ENCODE measurements at places on chromosomes 6 and 20.

DNA sequence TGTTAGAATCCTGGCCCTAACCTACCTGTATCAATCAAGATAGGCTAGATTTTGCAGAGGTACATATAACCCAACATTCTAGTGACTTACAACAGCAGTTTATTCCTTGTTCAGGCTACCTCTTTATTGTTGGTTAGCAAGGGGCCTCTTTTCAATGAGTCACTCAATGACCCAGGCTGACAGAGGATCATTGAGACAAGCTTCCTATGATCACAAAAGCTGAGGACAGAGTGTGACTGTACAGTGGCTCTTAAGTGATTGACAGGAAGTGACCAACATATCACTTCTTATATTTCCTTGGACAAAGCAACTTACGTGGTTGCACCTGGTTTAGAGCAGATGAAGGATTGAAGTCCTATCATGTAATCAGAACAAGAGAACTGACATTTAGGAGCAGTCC, 740.9 kb downstream of the FRK start:
- no peak for DNase-seq

DNA sequence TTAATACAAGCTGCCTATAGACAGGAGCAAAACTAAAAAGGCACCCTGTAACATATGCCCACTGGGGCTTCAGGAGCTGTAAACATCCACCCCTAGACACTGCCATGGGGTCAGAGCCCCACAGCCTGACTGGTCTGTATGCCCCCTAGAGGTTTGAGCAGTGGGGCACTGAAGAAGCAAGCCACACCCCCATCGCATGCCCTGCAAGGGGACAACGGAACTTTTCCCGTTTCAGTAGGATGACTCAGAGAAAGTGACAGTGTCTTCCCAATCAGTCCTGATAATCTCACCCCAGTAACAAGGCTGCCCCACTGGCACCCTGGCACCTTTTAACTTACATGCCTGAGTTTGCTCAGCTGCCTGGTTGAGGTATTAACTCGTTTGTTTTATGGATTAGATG, 35.9 kb downstream of the BEND3 start:
- DNase-seq, result no peak

DNA sequence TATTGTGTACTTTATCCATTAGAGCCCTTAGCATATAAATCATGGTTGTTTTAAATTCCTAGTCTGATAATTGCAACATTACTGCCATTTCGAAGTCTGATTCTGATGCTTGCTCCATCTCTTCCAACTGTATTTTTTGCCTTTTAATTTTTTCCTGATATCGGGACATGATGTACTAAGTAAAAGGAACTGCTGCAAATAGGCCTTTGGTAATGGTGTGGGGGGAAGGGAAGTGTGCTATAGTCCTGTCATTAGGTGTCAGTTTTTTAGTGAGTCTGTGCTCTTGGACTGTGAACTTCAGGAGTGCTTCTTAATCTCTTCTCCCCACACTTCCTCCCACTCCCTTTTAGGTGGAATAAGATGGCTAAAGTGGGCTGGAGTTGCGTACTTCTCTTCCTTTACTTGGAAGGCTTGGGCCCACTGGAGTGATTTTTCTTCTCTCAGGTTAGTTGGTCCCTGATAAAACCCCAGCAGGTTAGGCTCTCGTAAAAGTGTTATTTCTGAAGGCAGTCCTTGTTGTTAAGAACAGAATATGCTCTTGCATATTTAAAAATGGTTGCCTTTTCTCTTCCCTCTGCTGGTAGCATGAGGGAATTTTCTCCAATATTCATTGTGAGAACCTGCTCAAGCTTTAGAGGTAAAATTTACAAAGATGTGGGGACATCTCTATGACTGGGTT, 18.1 kb downstream of the STXBP5 start:
- peak; percentile 45 for DNase-seq

DNA sequence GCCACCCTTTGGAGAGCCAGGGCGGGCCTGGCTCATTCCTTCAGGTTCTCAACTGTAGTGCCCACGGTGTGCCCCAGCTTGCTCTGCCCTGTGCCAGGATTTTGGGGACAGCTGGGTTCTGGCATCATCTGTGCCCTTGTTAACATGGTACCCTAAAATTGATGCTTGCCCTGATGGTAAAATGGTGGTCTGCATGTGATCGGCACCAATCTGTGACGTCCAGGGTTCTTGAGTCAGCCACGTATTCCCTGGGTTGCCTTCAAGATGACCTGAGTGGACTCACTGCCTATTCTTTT, 31.2 kb upstream of the APCDD1L start:
- no peak for DNase-seq

DNA sequence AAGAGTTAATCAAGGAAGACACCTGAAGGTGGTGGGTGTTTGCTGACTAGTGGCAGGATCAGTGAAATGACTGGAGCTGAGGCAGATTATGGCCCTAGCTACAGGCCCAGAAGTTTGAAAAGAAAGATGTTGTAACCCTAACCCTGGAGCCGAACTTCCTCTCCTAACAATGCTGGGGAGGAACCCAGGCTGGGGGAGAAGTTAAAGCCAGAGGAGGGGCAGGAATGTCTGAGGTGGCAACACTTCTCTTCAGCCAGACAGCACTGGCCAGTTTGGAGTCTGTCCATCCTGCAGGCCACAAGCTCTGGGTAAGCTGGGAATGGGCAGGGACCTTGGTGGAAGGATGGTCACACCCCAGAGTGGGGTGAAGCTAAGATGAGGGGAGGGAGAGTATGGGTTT, at the start of gene LST1:
Gene LST1, plus strand, starts transcription at position 270 of the 400 bp plus-strand sequence. CDS start 1,023 bp downstream, outside the sequence.
- DNase-seq, result no peak

DNA sequence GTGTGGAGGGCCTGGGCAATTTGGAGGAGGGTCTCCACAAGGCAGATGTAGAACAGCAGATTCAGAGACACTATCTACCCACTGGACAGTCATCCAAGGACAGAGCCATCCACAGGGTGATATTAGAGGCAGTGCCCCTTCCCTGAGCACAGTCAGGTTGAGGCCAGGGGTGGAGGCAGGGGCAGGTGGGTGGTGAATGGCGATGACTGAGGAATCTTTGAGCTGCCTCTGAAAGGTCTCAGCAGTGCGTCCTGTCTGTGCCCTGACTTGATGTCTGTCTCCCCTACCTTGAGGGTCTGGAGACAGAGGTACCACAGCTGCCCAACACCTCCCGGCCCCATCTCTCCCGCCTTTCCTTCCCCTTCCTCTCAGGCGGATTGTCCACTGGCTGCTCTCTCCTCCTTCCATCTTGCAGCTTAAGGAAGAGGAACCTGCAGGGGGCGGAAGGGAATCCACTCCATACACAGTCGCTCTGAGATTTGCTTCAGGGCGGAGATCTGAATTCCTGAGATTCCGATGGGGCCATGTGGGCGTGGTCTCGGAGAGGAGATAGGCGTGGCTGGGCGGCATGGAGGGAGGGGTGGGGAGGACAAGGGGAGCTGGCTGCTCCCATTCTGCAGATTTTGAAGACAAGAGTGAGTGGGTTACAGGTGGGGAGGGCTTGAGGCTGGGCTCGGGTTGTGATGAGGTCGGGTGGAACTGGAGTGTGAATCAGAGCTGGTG, 1.7 kb downstream of the MUCL3 start:
- DNase-seq, result no peak

- DNase-seq, result no peak
Observed at GRCh38 chr6:166672624-166673206, 45.7 kb upstream of the RPS6KA2 start.

GRCh38 chr6:89999945-90000825, 105.9 kb downstream of the GJA10 start:
- DNase-seq, result no peak

DNA sequence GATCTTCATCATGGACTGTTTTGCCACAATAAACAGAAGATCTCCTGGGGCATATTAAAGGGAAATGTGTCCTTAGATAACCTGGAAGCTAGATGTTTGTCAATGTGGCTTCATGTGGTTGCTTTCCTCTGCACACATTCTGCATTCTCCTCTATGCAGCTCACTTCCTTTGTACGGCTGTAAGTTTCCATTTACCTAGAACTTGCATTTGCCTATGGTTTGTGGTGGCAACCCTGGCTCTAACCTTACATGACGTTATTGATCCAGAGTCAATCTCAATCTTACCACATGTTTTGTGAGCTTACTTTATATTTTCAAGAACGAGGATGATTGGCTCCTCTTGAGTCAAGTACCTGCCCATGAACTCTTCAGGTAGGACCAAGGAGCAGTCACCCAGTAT, 863.1 kb downstream of the MAFB start:
- DNase-seq, result no peak

DNA sequence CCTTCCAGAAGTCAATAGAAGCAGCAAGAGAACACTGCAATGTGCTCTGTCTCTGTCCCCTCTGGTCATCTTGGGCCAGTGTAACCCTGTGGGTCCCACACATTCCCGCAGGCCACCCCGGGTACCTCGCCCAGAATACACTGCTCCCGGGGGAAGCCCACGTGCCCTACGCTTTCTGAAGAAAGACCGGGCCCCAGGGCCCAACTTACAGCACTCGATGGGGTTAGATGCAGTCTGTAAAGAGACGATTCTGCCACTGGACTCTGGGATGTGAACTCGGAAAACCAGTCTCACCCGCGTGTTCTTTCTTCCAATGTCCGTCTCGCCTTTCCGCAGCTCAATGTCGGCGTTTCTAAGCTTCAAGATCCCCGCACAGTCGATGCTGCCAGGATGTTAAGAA, 68.7 kb downstream of the NFATC2 start:
- no peak for DNase-seq

GRCh38 chr6:3571250-3571681, 114.4 kb upstream of the SLC22A23 start:
- DNase-seq, result no peak

DNA sequence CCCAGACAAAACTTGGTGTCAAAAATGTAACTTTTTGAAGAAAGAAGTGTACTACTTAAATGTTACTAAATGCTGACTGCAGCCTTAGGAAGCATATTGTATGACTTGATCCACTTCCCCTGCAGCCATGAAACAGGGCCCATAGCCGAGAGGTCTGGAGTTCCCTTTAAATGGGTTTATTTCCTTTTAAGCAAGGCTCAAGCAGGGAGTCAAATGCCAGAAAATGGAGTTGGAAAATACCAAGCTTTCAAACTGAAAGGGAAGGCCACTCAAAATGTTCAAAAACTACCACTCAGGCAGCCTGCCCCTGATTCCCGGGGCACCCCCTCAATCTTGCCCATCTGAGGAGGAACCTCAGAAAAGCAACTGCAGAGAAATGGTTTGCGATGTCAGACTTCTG, 43.3 kb downstream of the SLC22A23 start:
- DNase-seq, result no peak

- no peak for DNase-seq
Observed at GRCh38 chr6:145235207-145235606, 500.1 kb downstream of the EPM2A start.

All from bone marrow (tissue), 2 donors.